T47D (cell line): ENCODE measurements at places on chromosomes 7 and 10.
A peak's percentile ranks its signal among the peaks of the same experiment; 100 is the strongest.

- no peak for DNase-seq
Observed at GRCh38 chr7:38283809-38284208, 10.4 kb upstream of the TARP start.

DNA sequence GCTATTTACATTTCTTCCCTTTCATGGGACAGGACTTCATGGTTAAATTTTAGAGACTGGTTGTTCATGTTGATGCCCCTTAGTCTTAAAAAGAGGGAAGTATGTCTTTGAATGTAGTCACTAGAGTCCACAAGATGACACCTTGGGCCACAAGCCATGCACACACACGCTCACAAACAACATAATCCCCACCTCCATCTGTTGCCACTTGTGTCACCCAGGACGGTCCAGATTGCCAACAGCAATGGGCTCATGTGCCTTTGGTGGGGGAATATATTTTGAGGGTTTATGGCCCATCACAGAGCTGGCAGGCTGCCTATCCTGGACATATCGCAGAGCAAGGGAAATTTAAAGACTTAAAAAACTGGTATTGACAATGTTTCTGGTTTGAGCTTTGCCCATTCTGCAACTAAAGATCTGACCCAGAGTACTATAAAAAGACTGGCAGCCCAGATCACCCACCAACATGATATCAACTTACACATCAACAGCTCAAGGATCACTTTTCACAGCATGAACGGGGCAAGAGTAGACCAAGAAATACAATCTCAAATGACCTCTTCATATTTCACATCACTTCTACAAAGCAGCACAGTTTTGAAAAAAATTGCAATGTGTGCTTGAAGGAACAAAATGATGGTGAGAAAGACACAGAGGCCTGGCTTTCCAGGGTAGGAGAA, 50.5 kb downstream of the STRA8 start:
- no peak for DNase-seq

- no peak for DNase-seq
Observed at GRCh38 chr7:1845536-1846311, 175.6 kb downstream of the ELFN1 start.

- DNase-seq: peak; percentile 71
Observed at GRCh38 chr10:84715911-84716310, 387.5 kb downstream of the CCSER2 start.

- no peak for DNase-seq
Observed at GRCh38 chr7:122488241-122488640, 183.7 kb upstream of the FEZF1 start.

- DNase-seq: no peak
Observed at GRCh38 chr7:138608275-138608674, 92.9 kb downstream of the SVOPL start.

- no peak for DNase-seq
Observed at GRCh38 chr7:130359276-130359857, 14.8 kb downstream of the CPA5 start.
